Activated naive CD8-positive, alpha-beta T cell treated with anti-CD3 and anti-CD28 coated beads for 36 hours (primary cell): ENCODE measurements at places on chromosomes 7 and 10.
A peak's percentile ranks its signal among the peaks of the same experiment; 100 is the strongest.

DNA sequence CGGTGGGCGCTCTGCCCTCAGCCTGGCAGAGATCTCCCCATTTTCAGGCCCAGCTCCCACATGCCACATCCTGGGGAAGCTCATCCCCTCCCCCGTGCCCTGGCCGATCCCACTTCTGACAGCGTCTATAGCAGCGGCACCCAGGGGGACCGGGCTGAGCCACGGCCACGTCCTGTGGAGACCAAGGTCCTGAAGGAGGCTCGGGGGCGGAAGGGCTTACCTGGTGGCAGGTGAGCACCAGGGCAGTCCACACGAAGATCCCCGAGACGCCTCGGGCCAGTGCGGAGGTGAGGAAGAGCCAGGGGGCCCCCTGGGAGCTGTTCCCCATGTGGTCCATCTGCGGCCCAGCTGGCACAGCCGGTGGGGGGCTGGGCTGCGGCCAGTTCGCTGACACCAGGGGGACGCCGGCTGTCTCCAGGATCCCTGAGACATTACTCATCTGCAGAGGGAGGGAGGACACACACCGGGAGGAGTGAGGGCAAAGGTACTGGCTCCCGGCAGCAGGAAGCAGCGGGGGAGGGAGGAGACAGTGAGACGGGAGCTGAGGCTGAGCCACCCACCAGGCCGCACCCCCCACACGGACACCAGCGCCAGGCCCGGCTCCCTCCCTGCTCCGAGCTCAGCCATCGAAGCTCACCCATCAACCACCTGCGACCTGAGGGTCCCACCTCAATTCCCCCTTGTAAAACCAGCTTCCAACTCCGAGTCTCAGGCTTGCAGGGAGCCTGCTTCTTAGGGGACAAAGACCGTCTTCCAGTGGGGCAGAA, 776 bp downstream of the TMEM184A start:
- no peak for DNase-seq

GRCh38 chr10:1114719-1115606, 58.8 kb downstream of the WDR37 start:
- DNase-seq: no peak

GRCh38 chr7:155490697-155491628, 33.0 kb downstream of the EN2 start:
- peak; percentile 47 for DNase-seq

DNA sequence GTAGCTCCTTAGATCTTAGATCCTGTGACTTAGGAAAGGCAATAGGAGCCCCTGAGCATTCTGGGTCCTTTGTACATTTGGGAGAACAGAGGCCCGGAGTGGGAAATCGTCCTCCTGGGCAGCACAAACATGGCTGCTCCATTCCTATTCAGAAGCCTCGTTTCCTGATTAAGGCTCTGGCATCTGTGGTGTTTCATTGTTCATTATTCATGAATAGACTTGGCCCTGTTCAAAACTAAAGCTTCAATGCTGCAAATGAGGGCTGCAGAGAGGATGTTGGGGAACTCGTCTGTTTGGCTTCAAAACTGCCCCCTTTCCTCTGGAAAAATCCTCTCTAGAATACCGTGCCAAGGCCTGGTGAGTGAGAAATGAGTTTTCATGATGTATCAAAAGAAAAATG, 3.4 kb upstream of the HTRA1 start:
- DNase-seq: no peak

DNA sequence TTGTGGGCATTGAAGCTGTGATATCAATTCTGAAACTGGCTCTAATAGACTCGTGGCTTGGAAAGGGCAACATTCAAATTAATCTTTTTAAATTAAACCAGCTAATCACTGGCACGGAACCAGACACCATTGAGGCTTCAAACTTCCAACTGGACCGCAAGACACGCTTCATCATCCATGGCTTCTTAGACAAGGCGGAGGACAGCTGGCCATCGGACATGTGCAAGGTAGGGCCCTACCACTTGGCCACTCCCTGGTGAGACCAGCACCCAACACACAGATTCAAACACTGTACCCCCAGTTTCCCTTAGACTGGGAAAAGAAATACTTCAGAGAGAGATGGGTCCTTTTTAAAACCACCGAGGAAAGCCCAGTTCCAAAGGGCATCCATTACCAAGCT, 5.1 kb downstream of the PNLIPRP2 start:
- no peak for DNase-seq

DNA sequence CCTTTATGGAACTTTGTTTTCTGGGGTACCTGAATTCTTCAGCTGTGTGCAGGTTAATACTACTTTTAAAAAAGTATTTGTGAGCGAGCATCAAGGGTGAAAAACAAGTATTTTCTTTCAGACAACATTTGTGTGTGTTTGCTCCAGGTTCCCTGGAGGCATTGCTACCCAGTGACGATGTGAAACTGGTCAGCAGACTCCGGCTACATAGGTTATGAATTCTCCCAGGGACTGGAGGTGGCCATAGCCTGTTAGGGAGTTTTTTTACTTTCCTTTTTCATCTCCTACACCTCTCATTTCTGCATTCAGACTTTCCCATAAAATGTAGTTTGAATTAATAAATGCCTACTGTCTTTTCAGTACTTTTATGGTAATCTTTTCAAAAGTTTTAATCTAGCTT, 7.6 kb downstream of the AKR1D1 start:
- DNase-seq: no peak

- DNase-seq: no peak
Measured at GRCh38 chr10:59872892-59873463, 33.4 kb downstream of the CCDC6 start.

DNA sequence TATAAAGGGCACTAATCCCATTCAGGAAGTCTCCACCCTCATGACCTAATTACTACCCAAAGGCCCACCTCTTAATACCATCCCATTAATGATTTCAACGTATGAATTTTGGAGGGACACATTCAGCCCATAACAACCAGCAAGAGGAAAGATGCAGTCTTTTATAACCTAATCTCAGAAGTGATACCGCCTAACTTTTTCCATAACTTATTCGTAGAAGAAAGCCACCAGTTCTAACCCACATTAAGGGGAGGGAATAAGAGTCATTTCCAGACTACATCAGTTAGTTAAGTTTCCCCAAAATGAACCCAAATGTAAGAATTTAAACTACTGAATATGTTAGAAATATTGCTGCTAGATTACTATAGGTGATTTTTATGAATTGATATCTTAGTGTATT, 32.1 kb upstream of the LHFPL3 start:
- no peak for DNase-seq

- DNase-seq: no peak
Measured at GRCh38 chr7:138937484-138937883, 43.7 kb downstream of the KIAA1549 start.

GRCh38 chr10:5291501-5292195, 73.1 kb upstream of the UCN3 start:
- peak; percentile 59 for DNase-seq

DNA sequence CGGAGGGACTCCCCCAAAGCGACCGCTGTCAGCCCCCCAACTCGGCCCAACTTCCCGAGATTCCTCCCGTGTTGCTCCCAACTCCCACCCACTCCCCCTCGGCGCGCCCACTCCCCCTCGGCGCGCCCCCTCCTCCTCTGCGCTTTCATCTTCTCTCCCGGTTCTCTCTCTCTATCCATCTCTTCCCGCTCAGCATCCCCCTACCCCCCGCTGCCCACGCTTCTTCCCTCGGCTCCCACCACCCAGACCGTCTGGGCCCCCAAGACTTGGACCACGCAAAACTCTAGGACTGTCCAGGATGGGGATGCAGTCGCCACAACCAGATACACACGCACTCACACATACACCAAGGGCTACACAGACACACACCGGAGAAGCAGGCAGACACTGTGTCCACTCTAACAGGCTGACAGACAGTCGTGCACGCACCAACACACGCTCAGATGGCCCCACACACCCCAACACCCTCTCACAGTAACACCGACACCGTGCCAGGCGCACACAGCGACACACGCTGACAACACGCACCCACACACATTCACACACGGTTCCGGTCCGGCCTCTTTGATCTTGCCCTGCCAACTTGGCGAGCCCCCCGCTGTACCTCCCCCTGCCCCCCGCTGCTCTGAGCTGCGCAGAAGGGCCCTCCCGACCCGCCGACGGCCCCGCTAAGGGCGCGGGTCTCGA, 1.1 kb downstream of the GRID1 start:
- no peak for DNase-seq

DNA sequence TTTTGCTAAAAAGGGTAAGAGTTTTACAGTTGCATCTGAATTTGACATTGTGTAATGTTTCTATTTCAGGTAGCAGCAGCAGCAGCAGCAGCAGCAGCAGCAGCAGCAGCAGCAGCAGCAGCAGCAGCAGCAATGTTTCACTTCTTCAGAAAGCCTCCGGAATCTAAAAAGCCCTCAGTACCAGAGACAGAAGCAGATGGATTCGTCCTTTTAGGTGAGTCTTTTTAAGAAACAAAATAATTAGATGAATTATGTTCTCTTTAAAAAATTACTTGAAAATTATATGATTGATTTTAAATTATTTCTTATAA, 32.6 kb downstream of the UMAD1 start:
- DNase-seq: no peak

- no peak for DNase-seq
Measured at GRCh38 chr7:100896732-100897608, 1.3 kb upstream of the ACHE start.

- no peak for DNase-seq
Measured at GRCh38 chr7:16891338-16891737, 9.6 kb upstream of the AGR3 start.
